Activated T-helper 1 cell treated with Interleukin-2 at 50 U/mL for 16 hours (primary cell): ENCODE measurements at places on chromosomes 6 and 20.

GRCh38 chr6:2157441-2158127 is 87.8 kb downstream of the GMDS start:
- no peak for DNase-seq

- DNase-seq: no peak
These were observed 147.2 kb downstream of the TRDN start for GRCh38 chr6:123489589-123489988.

- no peak for DNase-seq
These were observed 21.6 kb downstream of the NAPB start for GRCh38 chr20:23399568-23400241.

GRCh38 chr6:10194816-10195672 is 219.8 kb downstream of the TFAP2A start:
- DNase-seq: no peak

DNA sequence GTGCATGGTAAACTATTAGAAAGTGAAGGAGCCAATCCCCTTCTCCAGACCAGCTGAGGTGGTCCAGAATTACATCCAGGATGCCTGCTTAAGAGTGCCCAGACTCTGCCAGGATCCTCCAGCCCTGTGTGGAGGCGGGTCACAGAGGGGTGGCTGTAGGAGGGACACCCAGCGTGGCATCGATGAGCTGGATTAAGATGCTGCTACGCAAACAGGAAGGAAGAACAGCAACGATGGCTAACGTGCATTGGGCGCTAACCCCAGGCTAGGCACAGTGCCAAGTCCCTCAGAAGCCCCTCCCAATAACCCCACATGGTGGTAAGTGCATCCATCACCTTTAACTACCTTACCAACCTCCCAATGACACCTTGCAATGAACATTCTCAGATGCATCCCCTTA is 63.9 kb upstream of the MRPS10 start:
- peak; percentile 49 for DNase-seq

- no peak for DNase-seq
These were observed 1121.7 kb upstream of the MAP3K7 start for GRCh38 chr6:91708534-91708933.

- DNase-seq: no peak
These were observed 38.2 kb downstream of the FAM8A1 start for GRCh38 chr6:17638212-17638715.

DNA sequence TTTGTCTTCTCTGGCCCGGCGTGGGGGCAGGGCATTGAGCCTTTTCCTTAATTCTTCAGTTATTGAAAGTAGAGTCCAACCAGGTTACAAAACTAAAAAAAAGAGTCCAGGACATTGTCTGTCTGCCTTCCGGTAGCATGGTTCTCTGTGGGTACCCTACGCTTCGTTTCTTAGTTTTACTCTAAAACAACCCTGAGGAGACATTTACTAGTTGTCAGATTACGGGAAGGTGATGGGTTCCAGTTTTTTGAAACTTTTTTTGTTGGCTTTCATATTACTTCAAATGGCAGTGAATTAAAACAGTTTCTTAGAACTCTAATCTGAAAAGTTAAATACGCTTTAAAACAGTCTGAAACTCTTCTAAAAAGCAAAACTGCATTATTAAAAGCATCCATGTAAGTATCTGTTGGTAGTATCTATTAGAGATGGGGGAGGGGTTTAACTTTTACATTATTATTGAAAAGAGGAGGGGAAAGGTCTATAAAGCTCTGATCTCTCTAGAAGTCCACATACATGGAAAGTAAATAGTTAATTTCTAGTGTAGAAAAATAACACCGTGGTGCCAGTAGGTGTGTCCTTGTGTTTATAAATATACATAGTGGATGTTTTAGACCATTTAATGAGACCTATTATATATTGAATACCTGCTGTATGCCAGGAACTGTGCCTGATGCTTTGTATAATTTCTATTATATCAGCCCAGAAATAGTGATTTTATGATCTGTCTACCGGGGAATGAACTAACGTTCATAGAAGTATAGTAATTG is 2.2 kb downstream of the BICRAL start:
- no peak for DNase-seq

GRCh38 chr6:167731216-167731615 is 95.5 kb upstream of the AFDN start:
- DNase-seq: no peak

- no peak for DNase-seq
These were observed 85.5 kb upstream of the HS3ST5 start for GRCh38 chr6:114428341-114428740.

DNA sequence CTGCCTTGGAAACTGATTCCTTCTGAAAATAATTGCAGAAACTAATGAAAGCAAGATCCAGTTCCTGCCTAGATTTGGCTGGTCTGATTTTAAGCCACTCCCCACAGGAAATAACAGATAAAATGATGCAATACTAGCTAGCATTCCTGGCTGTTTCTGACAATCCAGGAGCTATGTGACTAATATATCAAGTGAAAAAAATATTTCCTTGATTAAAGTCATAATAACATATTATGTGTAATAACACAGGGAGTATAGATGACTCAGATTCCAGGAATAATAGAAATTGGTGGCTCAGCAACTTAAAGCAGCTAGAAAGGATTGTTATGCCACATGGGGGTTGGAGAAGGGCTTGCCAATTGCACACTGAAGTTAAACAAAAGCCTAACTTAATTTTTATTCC is 182.7 kb upstream of the SALL4 start:
- DNase-seq: no peak

DNA sequence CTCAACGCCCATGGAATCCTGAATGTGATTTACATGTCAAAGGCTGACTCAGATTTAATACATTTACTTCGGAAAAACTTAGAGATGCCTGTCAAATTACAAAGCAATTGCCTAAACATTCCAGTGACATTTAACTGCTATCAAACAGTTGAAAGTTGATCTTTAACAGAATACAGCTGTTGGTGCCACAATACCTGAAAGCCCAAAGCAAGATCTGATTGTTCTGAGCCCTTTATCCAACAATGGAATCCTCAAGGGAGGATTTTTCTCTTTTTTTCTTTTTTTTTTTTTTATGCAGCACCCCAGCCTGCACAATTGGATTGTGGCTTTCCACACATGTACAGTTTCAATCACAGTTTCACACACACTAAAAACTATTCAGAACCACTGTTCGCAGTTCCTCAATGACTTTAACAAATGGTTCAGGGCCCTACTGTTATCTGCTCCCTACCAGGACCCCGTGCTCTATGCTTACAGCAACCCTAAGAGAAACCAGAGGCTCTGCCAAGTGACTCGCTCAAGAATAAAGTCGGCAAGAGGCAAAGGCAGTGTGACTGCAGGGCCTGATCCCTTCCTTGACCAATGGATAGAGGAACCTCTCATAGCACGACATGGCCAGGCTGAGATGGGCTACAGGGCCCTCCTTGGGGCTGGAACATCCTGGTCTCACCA is 33.3 kb downstream of the EPB41L2 start:
- no peak for DNase-seq

DNA sequence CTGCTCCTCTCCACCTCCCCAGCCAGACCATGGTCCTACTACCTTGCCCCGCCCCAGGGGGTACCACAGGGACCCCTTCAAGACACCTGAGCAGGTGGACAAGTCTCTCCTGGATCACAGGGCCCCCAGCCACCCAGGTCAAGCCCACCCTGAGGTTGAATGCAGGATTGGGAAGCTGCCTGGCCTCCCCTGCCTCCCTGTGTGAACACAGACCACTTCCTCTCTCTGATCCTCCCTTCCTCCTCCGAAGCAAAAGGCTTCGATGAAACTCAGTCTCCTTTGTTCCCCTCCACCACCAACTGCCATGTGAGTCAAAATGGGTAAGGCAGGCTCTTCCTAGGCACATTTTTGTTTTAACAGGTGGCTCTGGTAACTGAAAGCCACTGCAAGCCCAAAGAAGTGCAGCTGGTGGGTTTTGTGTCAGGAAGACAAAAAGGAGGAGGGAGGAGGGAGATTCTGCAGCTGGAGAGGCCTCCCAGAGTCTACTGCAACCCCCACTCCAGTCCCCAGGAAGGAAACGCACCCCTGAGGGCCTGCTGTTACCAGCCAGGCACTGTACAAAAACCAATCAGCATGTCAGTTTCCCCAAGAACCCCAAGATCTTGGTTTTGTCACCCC is 5.4 kb downstream of the ADA start:
- DNase-seq: no peak

- DNase-seq: no peak
These were observed 703.1 kb downstream of the RFPL4B start for GRCh38 chr6:113050010-113050858.

DNA sequence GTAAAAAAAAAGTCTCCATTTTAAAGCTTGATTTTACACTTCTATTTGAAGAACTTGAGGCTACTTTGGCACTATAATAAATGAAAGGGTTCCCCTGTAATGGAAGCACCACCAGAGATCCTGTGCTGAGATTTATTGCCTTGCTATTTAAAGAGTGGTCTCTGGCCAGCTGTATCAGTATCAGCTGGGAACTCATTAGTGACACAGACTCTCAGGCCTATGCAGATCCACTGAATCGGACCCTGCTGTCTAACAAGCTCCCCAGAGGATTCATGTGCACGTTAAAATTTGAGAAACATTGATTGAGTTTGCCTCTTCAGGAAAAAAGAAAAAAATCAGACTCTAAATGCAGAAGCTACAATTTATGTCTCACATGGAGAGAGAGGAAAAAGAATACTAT is 299.9 kb upstream of the BMP2 start:
- no peak for DNase-seq

- no peak for DNase-seq
These were observed 39.3 kb upstream of the TMEM200A start for GRCh38 chr6:130326496-130326895.

GRCh38 chr6:130500693-130501092 is 134.9 kb downstream of the TMEM200A start:
- no peak for DNase-seq

- DNase-seq: no peak
These were observed 67.4 kb upstream of the SMIM28 start for GRCh38 chr6:138310294-138310693.

GRCh38 chr20:36336954-36337704 is 31.0 kb downstream of the DLGAP4 start:
- no peak for DNase-seq

DNA sequence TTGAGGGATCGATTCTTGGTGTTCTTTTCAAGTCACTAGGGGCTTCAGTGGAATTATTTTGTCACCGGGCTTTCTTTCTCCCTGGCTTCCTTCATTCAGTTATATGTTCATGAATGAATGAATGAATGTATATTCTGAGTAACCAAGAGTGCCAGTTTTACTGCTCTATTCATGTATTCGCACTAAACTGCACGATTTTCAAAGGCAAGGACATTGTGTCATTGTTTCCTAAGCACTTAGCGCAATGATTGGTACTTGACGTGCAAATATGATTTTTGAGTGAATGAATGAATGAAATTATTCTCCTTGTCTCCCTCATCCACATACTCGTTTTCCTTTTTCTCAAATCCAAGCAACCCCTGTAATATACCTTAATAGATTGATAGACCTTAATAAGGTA is 822 bp downstream of the AFG1L start:
- no peak for DNase-seq

DNA sequence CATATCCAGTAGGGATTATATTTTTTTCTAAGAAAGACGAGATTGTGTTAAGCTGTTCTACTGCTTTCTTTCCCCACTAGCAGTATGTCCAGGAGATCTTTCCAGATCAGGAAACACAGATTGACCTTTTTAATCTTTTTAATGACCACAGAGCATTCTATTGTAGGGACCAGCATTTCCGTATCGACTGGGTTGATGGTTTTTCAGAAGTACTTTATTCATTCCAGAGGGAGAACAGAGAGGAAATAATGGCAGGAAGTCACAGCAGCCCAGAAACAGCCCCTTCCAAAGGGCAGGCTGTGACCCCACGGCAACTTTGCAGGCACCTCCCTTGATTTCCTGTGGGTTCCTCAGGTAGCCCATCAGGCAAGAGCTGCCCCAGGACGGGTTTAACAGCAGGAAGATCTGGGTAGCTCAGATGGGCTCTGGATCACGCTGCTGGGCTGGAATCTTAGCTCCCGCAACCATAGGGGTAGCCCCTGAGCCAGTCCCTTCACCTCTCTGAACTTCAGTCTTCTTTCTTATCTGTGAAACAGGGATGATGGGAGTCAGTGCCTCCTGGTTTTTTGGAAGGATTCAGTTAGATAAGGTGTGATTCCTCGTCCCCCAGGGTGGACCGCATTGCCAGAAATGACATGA is 23.8 kb upstream of the CHMP4B start:
- no peak for DNase-seq

- DNase-seq: no peak
These were observed 102.1 kb downstream of the DLGAP4 start for GRCh38 chr20:36408219-36408618.

DNA sequence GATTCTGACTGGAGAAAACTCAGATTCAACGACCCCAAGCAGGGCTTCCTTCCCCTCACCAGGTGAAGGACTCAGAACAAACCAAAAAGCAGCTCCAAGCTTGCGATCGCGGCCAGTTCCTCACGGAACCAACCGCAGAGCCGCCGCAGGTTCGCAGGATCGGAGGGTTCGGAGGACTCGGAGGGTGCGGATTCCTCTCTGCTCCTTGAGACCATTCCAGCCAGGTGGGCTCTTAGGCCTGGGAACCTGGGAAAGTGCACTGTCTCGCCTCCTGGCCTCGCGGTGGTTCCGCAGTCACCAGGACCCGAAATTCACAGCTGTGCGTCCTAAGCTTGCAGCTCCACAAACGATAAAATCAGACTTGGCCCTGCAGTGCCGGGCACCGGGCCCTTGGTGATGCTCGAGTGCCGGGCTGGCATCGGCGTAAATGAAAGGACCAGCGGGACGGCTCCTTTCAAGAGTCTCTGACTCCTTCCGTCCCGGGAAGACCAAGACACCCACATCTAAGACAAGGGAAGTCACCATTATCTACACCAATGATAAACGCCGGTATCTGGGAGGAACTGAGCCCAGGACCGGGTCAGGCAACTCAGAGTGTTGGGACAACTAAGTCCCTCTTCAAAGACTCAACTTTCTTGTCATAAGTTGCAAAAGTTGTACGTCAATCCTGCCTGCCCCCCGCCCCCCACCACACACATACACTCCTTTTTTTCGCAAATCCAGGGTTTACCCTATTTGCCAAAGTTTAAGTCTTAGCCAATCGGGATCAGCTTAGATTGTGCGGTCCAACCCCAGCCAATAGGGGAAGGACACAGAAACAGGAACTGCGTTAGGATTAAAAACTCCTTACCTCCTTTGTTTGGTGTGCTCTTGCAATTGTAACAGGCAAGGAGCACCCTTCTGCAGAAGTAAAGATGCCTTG is 69.8 kb upstream of the PRSS16 start:
- DNase-seq: peak; percentile 53

- DNase-seq: no peak
These were observed 8.8 kb downstream of the CABLES2 start for GRCh38 chr20:62398120-62398821.

DNA sequence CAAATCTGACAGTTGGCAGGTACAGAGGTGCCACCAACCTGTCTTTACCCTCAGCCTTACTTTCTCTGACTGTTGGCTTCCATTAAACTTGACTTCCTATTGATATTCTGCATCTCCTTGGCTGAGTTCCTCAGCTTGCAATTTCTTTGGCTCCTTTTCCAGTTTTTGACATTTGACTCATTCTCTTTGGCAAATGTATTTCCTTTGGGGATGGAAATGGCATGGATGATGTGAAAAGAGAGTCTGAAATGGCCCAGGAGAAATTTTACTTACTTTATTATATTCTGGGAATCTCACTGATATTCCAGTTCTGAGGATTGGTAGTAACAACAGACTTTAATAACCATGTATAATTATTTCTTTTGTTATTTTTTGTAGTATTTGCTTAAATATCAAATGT is 255.2 kb downstream of the CD109 start:
- no peak for DNase-seq
